B cell (primary cell): ENCODE measurements at places on chromosomes 6 and 20.

- H3K27me3 ChIP-seq, result no peaks in the 10 kb centered on the region
- no peaks in the 10 kb centered on the region for H3K4me1 ChIP-seq
- DNase-seq, result no peak
- H3K36me3 ChIP-seq, result no peaks in the 10 kb centered on the region
These were observed 28.7 kb downstream of the ECT2L start for GRCh38 chr6:138824482-138825144.

DNA sequence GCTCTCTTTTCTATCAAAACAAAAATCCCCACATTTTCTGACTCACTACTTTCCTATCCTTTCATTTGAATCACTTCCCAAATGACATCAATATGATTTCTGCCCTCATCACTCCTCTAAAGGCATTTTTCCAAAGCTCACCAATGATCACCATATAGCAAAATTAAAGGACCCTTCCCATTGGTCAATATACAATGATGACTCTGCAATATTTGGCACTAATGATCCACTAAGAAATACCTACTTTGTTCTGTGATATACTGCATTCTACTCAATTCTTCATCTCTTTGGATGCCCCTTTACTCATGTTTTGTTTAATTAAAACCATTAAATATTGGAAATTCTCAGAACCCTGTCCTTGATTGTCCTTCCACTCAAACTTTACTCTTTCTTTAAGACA lies 200.3 kb upstream of the PTCHD4 start:
- H3K27me3 ChIP-seq, result no peaks in the 10 kb centered on the region
- DNase-seq, result no peak
- no peak overlapping the region for H3K4me3 ChIP-seq
- H3K27ac ChIP-seq, result no peak overlapping the region
- no peaks in the 10 kb centered on the region for H3K36me3 ChIP-seq

- DNase-seq, result peak; percentile 72
- H3K4me1 ChIP-seq, result peaks cover 38% of the 10 kb centered on the region
- peak overlapping the region; percentile 47 for H3K4me3 ChIP-seq
- H3K36me3 ChIP-seq, result no peaks in the 10 kb centered on the region
- peak overlapping the region; percentile 57 for H3K27ac ChIP-seq
These were observed 19.8 kb downstream of the SIRPD start for GRCh38 chr20:1537731-1538058.

GRCh38 chr20:7866285-7866684 lies 74.0 kb downstream of the HAO1 start:
- H3K4me3 ChIP-seq, result no peak overlapping the region
- no peak for DNase-seq
- H3K27me3 ChIP-seq, result no peaks in the 10 kb centered on the region
- no peaks in the 10 kb centered on the region for H3K36me3 ChIP-seq
- no peaks in the 10 kb centered on the region for H3K4me1 ChIP-seq
- H3K27ac ChIP-seq, result no peak overlapping the region

- no peak overlapping the region for H3K27ac ChIP-seq
- peaks cover 31% of the 10 kb centered on the region for H3K4me1 ChIP-seq
- no peak for DNase-seq
- H3K4me3 ChIP-seq, result no peak overlapping the region
These were observed 4.5 kb upstream of the TCEA2 start for GRCh38 chr20:64058536-64058935.

DNA sequence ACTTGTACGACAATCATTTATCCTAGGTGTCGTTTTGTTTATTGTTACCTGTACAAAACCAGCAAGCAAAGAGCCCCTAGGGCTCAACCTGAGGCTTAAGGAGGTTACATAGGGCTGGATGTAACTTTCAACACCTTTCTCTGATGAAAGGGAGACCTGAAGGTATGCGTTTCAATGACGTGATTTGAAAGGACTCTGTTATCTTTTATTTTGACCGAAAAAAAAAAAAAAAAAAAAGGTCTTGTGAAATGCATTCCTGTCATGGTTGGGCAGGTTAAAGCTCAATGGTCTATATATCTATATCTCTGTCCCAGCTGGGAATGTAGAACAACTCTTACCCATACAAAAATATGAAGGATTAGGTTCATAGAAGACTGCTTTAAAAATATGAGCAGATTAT lies 78.7 kb upstream of the SASH1 start:
- no peak for DNase-seq
- no peaks in the 10 kb centered on the region for H3K27me3 ChIP-seq
- no peak overlapping the region for H3K27ac ChIP-seq
- no peak overlapping the region for H3K4me3 ChIP-seq

GRCh38 chr6:35047265-35048011 lies 93.7 kb downstream of the TCP11 start:
- H3K36me3 ChIP-seq, result no peaks in the 10 kb centered on the region
- DNase-seq, result no peak
- no peaks in the 10 kb centered on the region for H3K27me3 ChIP-seq
